Lung (tissue), 17 donors: ENCODE measurements at places on chromosomes 4 and X. TPM values are rescaled to one million over a fixed set of nuclear protein-coding genes. Genes with fewer than 3 reads are reported as not detected.
A peak's percentile ranks its signal among the peaks of the same experiment; 100 is the strongest.

- no peaks in the 10 kb centered on the region for H3K4me1 ChIP-seq
- no peaks in the 10 kb centered on the region for H3K36me3 ChIP-seq
- DNase-seq: peak; percentile 40
- H3K27ac ChIP-seq: no peak overlapping the region
- no peak overlapping the region for H3K4me3 ChIP-seq
These were observed 219.7 kb downstream of the DCLK2 start for GRCh38 chr4:150297861-150298474.

NPY5R gene
- total RNA-seq: 0.26 TPM

ENAM gene
- total RNA-seq: 0.11 TPM

NELFA gene
- total RNA-seq: 33.6 TPM

DNA sequence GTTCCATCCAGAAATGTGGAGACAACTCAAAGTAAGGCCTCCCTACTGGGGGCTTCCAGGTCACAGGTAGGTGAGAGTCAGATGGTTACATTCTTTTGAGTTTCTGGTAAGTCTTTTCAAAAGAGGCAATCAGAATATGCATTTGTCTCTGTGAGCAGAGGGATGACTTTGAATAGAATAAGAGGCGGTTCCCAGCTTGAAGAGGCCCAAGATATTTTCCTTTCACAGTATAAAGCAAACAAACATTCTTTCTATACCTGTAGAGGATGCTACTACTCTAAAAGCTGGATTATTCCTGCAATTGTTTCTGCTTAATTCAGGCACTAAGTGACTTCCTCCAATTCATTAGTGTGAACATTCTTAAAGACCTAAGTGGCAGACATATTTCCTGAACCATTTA lies 44.4 kb downstream of the DIAPH2 start:
- no peaks in the 10 kb centered on the region for H3K27me3 ChIP-seq
- no peaks in the 10 kb centered on the region for H3K4me1 ChIP-seq
- H3K36me3 ChIP-seq: no peaks in the 10 kb centered on the region
- H3K27ac ChIP-seq: no peak overlapping the region
- H3K4me3 ChIP-seq: no peak overlapping the region
- DNase-seq: no peak

DNA sequence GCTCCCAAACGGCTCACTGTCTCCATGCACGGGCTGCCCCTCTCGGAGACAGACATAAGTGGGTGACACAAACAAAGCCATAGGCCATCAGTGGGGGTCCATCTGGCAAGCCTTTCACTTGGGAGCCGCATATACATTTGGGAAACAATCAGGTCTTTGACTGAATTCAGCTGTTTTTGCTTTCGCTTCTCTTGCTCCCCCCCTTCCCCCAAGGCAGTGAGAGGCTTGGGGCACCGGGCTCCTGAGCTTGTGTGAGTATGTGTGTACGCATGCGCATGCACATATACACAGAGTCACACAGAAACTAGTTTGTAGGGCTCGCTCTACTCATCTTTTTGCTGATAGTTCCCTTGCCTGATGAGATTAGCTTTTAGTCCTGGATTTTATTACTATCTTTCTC lies 284.4 kb downstream of the AFF2 start:
- H3K27me3 ChIP-seq: peaks cover 8% of the 10 kb centered on the region
- no peak overlapping the region for H3K4me3 ChIP-seq
- H3K4me1 ChIP-seq: no peaks in the 10 kb centered on the region
- no peak overlapping the region for H3K27ac ChIP-seq
- no peaks in the 10 kb centered on the region for H3K36me3 ChIP-seq

- H3K36me3 ChIP-seq: no peaks in the 10 kb centered on the region
- no peak for DNase-seq
- no peak within 1 kb of the TSS for H3K4me3 ChIP-seq
- no peak within 1 kb of the TSS for H3K27ac ChIP-seq
- no peaks in the 10 kb centered on the region for H3K4me1 ChIP-seq
- H3K27me3 ChIP-seq: no peaks in the 10 kb centered on the region
These were observed at the start of gene GRXCR1 for GRCh38 chr4:42892413-42892812. Gene GRXCR1, plus strand, starts transcription at chr4:42892713. Its CDS starts 554 bp downstream, at chr4:42893267.

PCDH19 gene
- total RNA-seq: 0.37 TPM

DNA sequence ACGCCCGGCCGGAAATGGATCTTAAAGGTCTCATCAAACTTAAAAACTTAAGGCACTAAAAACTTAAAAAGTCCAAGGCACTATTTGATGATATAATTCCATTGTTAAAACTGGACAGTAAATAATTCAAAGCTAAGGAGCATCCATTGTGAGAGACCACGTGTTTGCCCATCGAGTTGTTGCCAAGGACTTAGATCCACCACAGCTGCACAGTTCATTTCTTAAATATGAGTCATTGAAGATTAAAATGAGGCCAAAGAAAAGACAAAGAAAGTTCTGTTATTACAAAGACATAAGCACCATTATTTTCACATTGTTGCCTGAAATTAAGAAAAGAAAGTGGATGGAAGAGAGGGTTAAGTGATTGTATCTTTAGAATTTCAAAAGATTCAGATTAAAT lies 411.5 kb upstream of the FTHL17 start:
- H3K4me1 ChIP-seq: no peaks in the 10 kb centered on the region
- DNase-seq: no peak
- H3K27me3 ChIP-seq: peaks cover 2% of the 10 kb centered on the region
- H3K27ac ChIP-seq: no peak overlapping the region
- no peak overlapping the region for H3K4me3 ChIP-seq

- H3K4me3 ChIP-seq: no peak overlapping the region
- H3K36me3 ChIP-seq: no peaks in the 10 kb centered on the region
- H3K27ac ChIP-seq: no peak overlapping the region
- H3K4me1 ChIP-seq: no peaks in the 10 kb centered on the region
- no peaks in the 10 kb centered on the region for H3K27me3 ChIP-seq
- peak; percentile 43 for DNase-seq
These were observed 10.3 kb upstream of the AKAP17A start for GRCh38 chrX:1581132-1581531.

- H3K27me3 ChIP-seq: no peaks in the 10 kb centered on the region
- peaks cover 9% of the 10 kb centered on the region for H3K4me1 ChIP-seq
- no peak overlapping the region for H3K27ac ChIP-seq
- no peaks in the 10 kb centered on the region for H3K36me3 ChIP-seq
- DNase-seq: no peak
- H3K4me3 ChIP-seq: no peak overlapping the region
These were observed 7.4 kb upstream of the S100P start for GRCh38 chr4:6686104-6686787.

DNA sequence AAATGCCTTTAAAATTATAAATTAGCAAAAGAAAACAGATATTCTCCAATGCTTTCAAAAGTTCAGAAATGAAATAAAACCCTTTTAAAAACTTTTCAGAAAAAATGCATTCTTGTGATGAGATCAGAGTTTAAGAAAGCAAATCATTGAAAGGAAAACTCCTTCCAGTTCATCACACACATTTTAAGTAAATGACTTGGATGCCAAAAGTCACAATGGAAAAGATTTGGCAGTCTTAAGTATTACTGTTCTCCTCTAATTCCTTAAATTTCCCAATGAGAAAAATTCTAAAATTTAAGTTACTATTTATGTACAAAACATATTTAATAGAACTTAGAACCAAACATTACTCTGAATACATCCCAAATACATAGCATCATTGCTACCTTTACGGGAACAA lies 21.1 kb downstream of the HOPX start:
- no peak overlapping the region for H3K4me3 ChIP-seq
- H3K27ac ChIP-seq: no peak overlapping the region
- no peaks in the 10 kb centered on the region for H3K27me3 ChIP-seq
- H3K4me1 ChIP-seq: peaks cover 5% of the 10 kb centered on the region
- no peaks in the 10 kb centered on the region for H3K36me3 ChIP-seq

TMPRSS11A gene
- total RNA-seq: not detected

CLNK gene
- not detected for total RNA-seq

GRCh38 chr4:176529574-176529973 lies 209.8 kb downstream of the SPCS3 start:
- H3K4me1 ChIP-seq: no peaks in the 10 kb centered on the region
- H3K27me3 ChIP-seq: no peaks in the 10 kb centered on the region
- H3K27ac ChIP-seq: no peak overlapping the region
- no peaks in the 10 kb centered on the region for H3K36me3 ChIP-seq
- no peak overlapping the region for H3K4me3 ChIP-seq
- no peak for DNase-seq

DNA sequence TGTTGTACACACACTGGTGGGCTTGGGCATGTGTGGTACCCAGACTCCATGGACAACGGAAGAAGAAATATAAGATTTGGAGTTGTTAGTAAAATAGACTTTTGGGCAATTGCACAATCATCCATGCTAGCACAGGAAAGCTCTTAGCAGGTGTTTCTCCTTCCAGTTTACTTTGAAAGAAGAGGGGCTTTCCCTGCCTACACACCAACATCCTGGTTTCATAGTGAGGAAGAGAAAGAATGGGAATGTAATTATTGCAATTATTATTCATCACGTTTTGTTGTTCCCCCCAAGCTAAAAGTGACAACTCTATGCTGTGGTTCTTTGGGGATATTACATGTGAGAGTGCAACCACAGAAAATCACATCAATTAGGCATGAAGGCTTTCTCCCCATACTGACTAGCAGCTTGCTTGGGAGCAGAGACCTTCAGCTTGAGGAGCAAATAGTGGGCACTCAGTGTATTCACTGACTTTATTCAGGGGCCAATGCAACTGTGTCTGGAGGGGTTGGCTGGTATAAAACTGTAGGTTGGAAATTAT lies 57.2 kb upstream of the PUDP start:
- H3K27me3 ChIP-seq: no peaks in the 10 kb centered on the region
- no peak overlapping the region for H3K27ac ChIP-seq
- H3K4me1 ChIP-seq: no peaks in the 10 kb centered on the region
- H3K36me3 ChIP-seq: no peaks in the 10 kb centered on the region
- DNase-seq: no peak

- no peak for DNase-seq
- no peaks in the 10 kb centered on the region for H3K36me3 ChIP-seq
- H3K27ac ChIP-seq: no peak overlapping the region
- no peaks in the 10 kb centered on the region for H3K4me1 ChIP-seq
- peaks cover 26% of the 10 kb centered on the region for H3K27me3 ChIP-seq
- no peak overlapping the region for H3K4me3 ChIP-seq
These were observed 2.0 kb downstream of the ARX start for GRCh38 chrX:25013632-25014365.

GRCh38 chr4:96952610-96953009 lies 1112.7 kb downstream of the PDHA2 start:
- H3K4me3 ChIP-seq: no peak overlapping the region
- no peak overlapping the region for H3K27ac ChIP-seq
- no peak for DNase-seq
- no peaks in the 10 kb centered on the region for H3K4me1 ChIP-seq

DNA sequence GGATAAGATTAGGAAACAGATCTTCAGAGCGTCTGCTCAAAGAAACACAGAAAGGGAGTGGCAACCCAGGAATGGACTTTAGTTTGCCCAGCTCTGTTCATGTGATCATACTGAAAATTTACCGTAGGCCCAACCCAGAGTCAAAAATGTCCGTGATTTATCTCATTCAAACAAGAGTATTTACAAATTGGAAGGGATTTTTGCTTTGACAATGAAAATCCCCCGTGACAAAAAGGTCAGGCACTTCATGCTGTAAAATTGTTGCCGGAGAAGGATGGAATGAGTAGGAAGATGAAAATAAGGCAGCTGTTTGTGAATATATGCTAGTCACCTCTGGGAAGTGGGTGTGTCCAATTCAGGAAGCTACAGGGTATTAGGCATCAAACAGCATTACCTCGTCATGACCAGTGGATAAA lies 1.2 kb downstream of the SULT1B1 start:
- no peaks in the 10 kb centered on the region for H3K27me3 ChIP-seq
- H3K27ac ChIP-seq: no peak overlapping the region
- no peak overlapping the region for H3K4me3 ChIP-seq
- no peaks in the 10 kb centered on the region for H3K36me3 ChIP-seq
- DNase-seq: no peak
